ENCODE measurements at places on chromosomes 7 and 10. TPM values are rescaled to one million over a fixed set of nuclear protein-coding genes. Genes with fewer than 3 reads are reported as not detected.

Gene FRG2B
- total RNA-seq: 0.14 TPM

Gene INMT
- total RNA-seq: 0.63 TPM

Gene PIK3AP1
- total RNA-seq: 8.3 TPM

Gene MNX1
- total RNA-seq: 2.7 TPM

DNA sequence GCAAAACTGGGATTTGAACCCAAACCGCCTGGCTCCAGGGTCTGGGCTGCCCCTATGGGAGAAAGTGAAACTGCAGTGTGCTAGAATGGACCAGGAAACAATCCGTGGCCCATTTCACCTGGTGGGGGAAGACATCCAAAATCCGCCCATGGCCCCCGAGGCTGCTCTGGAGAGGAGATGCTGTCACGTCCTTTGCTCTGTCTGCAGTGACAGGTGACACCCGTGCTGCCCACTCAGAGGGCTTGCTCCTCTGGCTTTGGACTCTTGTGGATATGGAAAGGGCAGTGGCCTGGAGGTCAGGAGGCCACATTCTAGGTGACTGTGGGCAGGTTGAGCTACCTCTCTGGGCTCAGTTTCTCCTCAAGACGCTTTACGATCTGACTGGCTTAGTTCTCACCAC lies 151.2 kb upstream of the GPR26 start:
- ATAC-seq: no peak

DNA sequence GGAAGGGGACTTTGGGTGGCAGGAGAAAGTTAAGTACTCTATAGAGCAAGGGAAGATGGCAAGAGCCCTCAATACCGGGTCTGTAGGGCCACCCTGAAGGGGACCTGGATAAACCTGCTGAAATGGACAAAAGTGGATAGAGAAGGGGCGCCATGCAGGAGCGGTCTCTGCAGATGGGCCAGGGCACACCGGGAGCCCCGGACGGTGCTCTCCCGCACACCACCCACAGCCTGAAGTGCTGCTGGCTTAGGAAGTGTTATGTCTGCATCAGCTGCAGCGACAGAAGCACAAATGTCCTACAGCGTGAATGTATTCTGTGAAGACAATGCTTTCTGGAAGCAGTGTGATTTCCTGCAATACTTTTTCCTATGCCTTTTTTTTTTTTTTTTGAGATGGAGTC lies 37.7 kb downstream of the BRI3 start:
- no peak for ATAC-seq

DNA sequence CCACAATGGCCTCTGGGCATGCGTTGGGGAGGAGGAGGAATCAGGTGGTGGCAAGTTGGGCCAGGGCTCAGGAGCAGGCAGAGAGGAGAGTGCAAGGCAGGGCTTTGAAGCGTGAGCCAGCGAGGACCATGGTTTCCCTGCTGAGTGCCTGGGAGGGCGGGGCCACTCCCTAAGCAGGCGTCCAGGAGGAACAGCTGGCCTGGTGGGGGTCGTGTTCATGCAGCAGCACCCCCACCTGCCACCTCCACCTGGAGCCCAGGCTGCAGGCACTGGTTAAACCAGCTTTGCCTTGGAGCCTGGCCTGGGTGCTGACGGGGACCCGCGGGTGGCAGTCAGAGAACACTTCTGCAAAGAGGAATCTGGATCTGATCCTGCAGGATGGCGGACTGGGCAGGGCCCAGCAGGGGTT lies 24.2 kb upstream of the AQP1 start:
- ATAC-seq: peak; percentile 11

All from motor neuron (in vitro differentiated cells).